Activated naive CD4-positive, alpha-beta T cell treated with anti-CD3 and anti-CD28 coated beads, Interleukin-2, amount 50 U/mL, for 72 hours (primary cell): ENCODE measurements at places on chromosomes 4 and X.

DNA sequence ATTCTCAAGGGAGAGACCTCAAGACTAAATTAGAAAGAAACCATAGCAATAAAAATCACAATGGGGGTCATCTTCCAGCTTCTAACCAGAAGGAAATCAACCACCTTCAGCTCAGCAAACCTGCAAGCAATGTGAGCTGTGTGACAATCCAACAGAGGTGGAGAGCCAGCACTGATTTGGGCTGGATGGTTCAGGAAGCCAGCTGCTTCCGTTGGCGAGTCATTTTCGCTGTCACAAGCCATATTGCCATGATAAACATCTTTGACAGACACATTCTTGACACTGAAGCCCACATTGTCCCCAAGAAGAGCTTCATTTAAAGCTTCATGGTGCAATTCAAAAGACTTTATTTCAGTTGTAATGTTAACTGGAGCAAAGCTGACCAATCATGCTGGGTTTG lies 22.7 kb downstream of the F8A1 start:
- DNase-seq, result no peak

DNA sequence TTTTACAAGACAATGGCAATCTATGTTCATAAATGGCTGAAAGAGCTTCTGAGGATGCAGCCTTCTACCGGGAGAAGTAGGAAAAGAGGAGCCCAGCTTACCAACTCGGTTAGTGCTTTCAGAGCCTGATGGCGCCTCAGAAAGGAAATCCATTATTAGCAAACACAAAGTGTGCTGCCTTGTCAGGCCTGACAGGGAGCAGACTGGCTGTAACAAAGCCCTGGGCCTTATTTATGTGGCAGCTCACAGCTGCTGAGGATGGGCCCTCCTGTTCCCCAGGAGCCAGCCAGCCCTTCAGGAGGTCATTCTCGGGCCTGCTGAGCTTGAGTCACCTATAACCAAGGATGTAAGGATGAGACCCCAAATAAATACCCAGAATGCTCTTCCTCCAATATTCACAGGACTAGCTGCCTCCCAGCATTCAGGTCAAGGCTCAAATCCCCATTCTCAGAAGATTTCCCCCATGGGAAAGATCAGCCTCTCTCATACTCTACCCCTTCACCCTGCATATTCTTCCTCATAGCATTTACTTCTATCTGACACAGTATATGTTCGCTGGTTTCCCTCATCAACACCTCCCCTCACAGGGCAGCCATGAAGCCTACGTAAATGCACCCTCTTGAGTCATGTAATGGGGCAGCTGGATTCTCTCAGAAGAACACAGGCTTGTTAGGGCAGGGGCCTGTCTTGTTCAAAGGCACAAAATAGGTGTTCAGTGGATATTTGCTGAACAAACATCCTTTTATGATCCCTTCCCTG lies 227.0 kb upstream of the RASGEF1B start:
- DNase-seq, result no peak

- DNase-seq, result no peak
Observed at GRCh38 chr4:32148111-32148666, 1428.0 kb downstream of the PCDH7 start.

DNA sequence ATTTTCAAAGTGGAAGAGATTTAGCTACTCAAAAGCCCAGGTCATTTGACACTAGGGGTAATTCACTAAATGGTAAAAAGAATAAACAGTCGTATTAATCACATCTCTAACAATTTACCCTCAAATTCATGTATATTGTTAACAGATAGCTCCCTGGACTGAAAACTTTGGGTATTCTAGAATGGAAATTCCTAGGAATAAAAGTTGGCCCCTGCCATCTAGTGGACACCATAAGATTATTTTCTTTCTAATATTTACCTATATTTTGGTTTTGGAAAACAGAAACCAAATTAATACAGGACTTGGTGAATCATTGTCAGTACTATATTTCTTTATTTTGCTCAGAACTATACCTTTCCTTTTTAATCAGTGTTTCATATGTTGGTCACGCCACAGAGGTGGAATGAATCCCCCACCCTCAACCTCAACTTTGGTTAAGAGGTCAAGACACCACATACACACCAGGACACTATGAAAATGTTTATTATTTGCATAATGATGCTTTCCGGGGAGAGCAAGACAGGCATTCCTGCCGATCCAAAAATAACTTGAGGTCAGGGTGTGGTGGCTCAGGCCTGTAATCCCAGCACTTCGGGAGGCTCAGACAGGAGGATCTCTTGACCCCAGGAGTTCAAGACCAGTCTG lies 96.2 kb upstream of the APOOL start:
- no peak for DNase-seq

- no peak for DNase-seq
Observed at GRCh38 chr4:55424791-55425190, 29.0 kb downstream of the TMEM165 start.

DNA sequence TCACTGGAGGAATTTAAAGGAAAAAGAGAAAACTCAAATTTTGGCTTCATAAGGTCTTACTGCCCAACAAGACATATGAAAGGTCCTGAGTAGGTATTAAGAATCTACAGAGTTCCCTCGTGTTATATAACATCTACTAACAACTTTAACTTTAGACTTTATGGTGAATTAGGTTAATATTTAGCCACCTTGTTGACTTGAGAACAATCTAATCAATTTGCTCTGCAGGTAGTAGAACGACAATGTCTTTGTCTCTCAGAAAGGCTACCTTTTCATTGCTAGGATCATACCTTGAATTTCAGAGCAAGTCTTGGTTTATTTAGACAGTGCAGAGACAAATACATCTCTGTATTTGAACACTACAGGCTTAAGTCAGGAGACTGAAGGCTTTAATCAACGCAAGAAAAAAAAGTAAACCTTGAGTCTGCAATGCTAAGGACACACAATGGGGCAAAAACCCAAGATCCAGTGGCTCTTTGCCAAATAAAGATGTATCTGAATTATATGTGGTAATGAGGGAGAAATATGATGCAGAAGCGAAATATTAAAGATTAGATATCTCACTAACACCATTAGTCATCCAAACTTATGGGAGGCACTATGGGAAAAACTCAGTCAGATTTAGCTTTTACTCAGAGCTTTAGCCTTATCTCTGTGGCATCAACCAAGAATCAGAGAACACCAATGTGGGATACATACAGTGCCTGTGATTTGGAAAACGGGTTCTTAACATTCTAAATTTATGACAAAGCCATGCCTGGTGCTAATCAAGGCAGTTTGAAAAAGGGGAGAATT lies 93.6 kb upstream of the FTHL17 start:
- DNase-seq, result no peak

DNA sequence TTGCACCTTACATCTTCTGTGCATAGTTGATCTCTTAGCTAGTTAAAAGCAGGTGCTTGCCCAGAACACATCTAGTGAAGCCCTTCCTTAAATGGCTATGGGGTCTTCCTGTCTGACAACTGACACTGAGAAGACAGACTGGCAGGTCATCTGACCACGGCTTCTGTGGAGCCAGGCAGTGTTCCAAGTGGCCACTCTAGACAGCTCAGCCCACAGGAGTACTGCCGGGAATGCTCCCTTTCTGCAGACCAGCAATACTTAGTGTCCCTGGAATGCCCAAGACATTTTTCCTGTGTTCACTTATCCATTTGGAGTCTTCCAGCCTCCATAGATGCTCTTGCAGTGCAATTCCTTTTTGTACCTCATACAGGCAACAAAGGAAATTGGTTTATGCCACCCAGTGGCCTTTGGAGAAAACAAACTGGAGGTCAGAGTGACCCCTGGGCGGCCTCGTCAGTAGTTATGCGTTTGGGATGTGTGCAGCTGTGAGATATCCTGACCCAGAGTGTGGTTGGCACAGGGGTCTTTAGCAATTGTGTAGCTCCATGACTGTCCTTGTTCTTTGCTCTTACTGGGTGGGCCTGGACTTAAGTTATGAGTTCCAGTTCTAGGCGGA lies 335.5 kb downstream of the ARHGAP10 start:
- DNase-seq, result no peak

- no peak for DNase-seq
Observed at GRCh38 chrX:18582910-18583493, 88.9 kb downstream of the RS1 start.

- DNase-seq, result no peak
Observed at GRCh38 chrX:150185766-150186165, 177.4 kb upstream of the MAMLD1 start.

GRCh38 chr4:122701061-122701460 lies 31.4 kb upstream of the BBS12 start:
- no peak for DNase-seq

- no peak for DNase-seq
Observed at GRCh38 chr4:107128116-107128515, 92.0 kb upstream of the DKK2 start.

DNA sequence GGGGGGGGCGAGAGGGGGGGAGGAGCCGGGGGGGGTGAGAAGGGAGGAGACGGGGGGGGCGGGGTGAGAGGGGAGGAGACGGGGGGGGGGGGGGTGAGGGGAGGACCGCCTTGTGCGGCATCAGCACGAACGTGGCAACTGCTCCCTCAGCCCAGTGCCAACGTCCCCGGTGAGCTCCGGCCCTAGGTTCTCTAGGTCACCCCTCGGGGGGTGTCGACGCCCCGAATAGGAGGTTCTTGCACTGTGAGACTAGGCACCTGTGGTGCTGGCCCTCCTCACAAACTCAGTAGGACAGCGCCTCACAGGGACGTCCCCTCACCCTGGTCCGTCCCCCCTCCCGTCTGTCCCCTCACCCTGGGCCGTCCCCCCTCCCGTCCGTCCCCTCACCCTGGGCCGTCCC lies 21.5 kb upstream of the GTPBP6 start:
- DNase-seq, result peak; percentile 46

- DNase-seq, result no peak
Observed at GRCh38 chrX:102712216-102712966, at the start of gene GPRASP2. Gene GPRASP2 (plus strand): TSS chrX:102712448. CDS start chrX:102714870, 2,422 bp downstream.

- no peak for DNase-seq
Observed at GRCh38 chr4:159015841-159016240, 87.0 kb upstream of the RAPGEF2 start.
